ENCODE measurements at places on chromosomes 1 and 21.
A peak's percentile ranks its signal among the peaks of the same experiment; 100 is the strongest.

GRCh38 chr21:29208044-29208681 lies 77.7 kb downstream of the MAP3K7CL start:
- DNase-seq = peak; percentile 67

- no peak for DNase-seq
Measured at GRCh38 chr1:113392541-113393128, 2.3 kb downstream of the MAGI3 start.

- no peak for DNase-seq
Measured at GRCh38 chr21:30083225-30083945, 83.2 kb downstream of the CLDN17 start.

DNA sequence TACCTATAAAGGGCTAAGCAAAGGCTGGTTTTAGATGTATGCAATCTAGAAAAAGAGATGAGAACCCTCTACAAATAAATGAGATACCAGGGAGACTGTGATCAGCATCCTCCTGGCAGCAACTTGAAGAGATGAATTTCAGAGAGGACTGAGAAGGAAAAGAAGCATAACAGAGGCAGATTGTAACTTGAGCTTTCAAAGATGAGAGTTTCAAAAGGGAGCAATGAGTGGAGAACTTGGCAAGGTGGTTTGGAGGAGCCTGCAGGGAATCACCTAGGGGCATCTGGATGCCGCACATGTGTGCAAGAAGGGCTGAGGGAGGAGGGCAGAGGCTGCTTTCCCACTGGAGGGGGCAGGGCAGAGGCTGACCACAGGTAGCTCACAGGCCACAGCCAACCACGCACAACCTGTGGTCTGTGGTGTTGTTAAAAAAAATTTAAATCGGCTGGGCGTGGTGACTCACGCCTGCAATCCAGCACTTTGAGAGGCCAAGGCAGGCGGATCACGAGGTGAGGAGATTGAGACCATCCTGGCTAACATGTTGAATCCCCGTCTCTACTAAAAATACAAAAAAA lies 50.2 kb downstream of the PCNX2 start:
- DNase-seq = no peak

DNA sequence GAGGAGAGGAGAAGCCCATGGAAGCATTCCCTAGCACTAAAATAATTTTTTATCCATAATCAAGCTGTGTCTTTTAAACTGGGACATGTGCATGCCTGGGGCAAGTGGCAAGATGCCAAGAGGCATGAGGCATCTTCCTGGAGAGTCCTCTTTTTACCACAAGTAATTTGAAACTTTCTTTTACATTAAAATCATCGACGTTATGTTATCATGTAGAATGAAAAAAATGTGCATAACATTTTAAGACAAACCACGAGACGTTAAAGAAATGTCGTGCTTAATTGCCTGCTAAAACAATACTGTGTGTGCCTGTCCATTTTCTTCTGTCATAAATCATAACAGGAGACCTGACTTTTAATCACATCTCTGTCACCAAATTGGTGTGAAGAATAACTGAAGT lies 1.5 kb downstream of the STYXL2 start:
- peak; percentile 22 for DNase-seq

GRCh38 chr1:185533596-185533995 lies 200.6 kb upstream of the HMCN1 start:
- DNase-seq = peak; percentile 41

DNA sequence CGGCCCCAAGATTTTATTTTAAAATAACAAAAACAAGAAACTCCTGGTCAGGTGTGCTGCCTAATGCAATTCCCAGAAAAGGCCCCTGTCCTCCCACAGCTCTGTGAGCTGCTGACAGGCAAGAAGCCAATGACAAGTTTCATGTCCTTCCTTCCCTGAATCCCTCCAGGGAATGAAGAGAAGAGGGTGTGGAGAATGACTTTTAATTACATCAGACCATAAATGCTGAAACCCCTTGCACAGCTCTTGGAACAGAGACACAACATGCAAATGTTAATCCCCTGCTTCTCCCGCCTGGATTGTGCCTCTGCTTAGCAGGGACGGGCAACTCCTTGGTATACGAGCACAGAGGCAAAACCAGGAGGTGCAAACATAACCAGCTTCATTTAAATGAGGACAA lies 228.1 kb upstream of the CAMK1G start:
- DNase-seq = no peak

- peak; percentile 89 for DNase-seq
Measured at GRCh38 chr1:24150234-24151174, 7.6 kb upstream of the IL22RA1 start.

DNA sequence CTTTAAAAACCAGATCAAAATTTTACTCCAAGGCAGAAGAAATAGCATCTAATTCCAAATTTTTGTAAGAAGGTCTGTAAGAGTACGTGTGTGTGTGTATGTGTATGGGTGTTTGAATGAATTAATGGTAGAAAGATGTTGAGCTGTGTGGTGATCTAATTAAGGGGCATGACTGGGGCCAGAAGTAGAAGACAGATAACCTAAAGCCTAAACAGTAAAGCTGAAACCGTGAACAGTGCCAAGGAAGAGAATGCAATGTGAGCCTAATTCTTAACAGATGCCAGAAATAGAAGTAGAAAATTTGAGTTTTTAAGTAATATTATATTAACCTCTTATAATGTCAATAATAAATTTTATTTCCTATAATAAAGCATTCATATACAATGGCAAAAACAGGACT lies 38.2 kb downstream of the BRINP3 start:
- DNase-seq = no peak

GRCh38 chr1:244954359-244954758 lies 90.0 kb upstream of the HNRNPU start:
- DNase-seq = no peak

- DNase-seq = no peak
Measured at GRCh38 chr1:56080123-56080522, 499.2 kb downstream of the PLPP3 start.

GRCh38 chr1:206102292-206102936 lies 14.8 kb downstream of the AVPR1B start:
- DNase-seq = peak; percentile 61

GRCh38 chr1:181148636-181149035 lies 60.1 kb downstream of the IER5 start:
- DNase-seq = no peak

DNA sequence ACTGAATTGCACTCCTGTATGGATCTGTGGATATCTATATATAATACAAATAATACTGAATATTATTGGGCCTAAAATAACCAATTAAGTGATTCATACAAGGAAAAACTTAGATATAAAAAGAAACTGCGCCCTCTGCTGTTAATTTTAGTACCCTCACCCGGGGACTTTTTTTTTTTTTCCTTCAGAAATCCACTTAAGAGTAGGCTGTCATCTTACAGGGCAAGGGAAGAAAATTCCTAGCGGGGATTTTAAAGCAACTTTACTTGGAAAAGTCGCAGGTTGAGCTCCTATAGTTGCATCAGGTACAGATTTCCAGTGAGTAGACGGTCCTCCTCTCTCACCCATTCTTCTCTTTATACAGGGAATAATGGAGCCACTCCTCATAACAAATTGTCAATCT lies 1.3 kb downstream of the NTNG1 start:
- peak; percentile 57 for DNase-seq

GRCh38 chr1:47751996-47752451 lies 245.2 kb downstream of the TRABD2B start:
- no peak for DNase-seq

- DNase-seq = no peak
Measured at GRCh38 chr1:201282216-201282615, 1.1 kb upstream of the PKP1 start.

- no peak for DNase-seq
Measured at GRCh38 chr1:173266841-173267240, 59.7 kb upstream of the TNFSF4 start.

GRCh38 chr1:103561643-103562395 lies 9.6 kb upstream of the AMY2B start:
- peak; percentile 23 for DNase-seq

DNA sequence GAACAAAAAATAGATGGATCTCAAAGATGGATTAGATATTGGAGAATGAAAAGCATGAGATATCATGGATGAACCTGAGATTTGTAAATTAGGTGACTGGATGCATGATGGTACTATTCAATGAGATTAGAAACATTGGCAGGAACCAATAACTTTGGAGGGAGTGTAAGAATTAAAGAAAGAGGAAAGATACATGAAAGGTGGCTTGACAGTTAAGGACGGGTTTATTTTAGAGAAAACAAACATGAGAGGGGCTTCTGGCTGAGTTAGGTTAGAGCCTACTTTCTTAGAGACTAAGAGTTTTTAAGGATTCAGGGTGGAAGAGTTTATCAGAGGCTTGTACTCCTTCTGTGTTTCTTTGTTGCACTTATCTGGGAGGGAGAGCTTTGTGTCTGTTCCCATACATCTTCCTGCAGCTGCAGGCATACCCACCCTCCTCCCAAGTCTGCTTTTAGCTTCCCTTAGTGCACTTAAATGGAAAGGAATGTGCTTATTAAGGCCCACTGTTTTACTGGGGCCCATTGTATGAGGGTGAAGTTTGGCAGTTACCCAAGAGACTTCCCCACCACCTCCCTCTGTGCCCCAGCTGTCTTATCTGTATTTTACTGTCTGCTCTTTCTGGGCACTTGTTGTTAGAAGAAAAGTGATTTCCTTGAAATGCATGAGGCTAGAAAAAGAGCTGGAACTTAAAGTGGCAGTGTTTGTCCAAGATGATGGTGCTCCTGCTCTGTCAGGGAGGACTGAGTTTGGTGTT lies 26.1 kb upstream of the CR2 start:
- DNase-seq = no peak

- DNase-seq = no peak
Measured at GRCh38 chr1:12490532-12491142, 127.4 kb downstream of the DHRS3 start.

DNA sequence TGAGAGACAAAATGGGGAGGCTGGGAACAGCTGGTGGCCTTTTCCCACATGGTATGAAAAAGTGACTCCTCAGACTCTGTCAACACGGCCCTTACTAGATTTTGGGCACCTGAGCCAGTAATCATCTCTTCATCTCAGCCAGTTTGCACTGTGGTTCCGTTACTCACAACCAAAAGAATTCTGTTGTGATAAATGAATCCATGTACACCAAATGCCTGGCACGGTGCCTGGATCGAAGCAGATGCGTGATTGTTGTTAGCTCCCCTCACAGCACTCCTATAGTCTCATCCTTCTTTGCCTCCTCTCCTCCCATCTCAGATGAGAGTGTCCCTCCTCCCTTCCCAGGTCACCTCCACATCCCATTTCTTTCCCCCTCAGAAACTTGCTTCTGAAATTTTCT lies 57.9 kb upstream of the GJB5 start:
- no peak for DNase-seq

GRCh38 chr1:22876359-22877111 lies 96.1 kb downstream of the LACTBL1 start:
- no peak for DNase-seq

DNA sequence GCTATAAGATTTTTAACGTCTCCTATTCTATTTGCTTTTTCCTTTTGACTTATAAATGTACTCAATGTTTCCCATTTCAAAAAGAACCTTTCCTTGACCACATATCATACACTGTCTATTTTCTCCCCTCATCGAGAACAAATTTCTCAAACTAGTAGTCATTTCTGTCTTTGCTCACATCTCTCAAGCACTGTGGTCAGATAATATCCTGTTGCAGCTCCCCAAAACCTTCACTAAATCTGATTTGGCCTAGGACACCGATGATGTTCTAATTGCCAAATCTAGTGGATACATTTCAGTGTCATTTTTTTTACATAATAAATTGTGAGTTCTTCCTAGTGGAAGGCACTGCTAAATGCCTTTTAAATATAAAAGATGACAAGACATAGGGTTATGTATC lies 19.4 kb downstream of the CXADR start:
- DNase-seq = no peak

DNA sequence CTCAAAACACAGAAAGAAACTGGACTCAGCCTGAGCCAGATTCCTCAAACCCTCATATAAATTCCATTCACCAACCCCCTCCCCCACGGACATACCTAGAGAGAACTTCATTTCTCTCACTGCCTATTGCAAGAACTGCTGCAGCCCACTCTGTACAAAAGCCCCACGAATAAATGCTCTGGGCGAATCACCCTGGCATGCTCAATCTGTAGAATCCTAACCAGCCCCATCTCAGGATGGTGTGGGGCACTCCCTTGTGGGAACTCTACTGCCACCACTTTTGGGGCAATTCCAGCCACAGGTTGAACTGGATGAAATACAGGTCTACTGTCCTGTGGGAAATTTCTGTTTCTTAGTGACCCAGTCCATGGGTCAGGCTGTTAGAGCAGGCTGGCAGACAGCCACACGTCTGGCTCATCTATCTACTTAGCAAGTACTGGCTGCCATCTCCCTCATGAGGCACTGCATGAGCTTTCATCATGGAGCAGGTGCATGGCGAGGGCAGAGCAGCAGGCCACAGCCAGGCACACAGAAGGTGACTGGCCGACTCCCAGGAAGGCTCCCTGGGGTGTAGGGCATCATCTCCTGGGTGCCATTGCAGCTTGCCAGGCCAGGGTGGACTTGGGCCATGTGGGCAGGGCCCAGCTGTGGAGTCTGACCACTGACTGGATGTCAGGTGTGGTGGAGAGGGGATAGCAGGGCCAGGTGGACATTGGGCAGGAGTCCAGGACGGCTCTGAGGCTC lies 1.6 kb upstream of the C1orf35 start:
- DNase-seq = no peak

DNA sequence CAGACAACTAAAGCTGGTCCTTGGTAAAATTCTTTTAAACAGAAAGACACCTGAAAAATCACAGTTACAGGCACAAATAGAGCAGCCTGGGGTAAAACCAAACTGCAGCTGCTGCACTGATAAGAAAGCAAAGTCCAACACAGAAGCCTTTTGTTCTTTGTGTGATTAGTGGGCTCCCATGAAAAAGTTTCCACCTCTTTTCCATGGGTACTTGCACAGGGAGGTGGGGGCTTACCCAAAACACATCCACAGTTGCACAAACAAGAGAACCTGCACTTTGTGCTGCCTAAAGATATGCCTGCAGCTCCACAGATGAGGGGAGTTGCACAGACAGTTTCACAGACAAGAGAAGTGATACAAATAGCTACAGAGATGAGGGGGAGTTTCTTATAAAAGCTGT lies 106.7 kb upstream of the SLC5A9 start:
- no peak for DNase-seq

DNA sequence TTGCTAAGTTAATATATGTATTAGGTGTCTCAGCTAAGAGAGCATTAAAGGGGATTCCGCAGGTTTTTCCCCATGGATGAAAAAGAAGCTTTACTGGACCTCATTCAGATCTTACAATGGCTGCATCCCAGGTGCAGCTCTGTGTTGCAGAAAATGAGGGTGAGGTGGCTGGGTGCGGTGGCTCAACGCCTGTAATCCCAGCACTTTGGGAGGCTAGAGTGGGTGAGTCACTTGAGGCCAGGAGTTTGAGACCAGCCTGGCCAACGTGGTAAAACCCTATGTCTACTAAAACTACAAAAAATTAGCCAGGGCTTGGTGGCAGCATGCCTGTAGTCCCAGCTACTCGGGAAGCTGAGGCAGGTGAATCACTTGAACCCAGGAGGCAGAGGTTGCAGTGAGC lies 58.5 kb upstream of the MORC3 start:
- no peak for DNase-seq

GRCh38 chr1:165234149-165234548 lies 122.4 kb downstream of the LMX1A start:
- DNase-seq = no peak

All from suppressor macrophage (primary cell).